T-helper 17 cell (primary cell): ENCODE measurements at places on chromosomes 1 and 21.

DNA sequence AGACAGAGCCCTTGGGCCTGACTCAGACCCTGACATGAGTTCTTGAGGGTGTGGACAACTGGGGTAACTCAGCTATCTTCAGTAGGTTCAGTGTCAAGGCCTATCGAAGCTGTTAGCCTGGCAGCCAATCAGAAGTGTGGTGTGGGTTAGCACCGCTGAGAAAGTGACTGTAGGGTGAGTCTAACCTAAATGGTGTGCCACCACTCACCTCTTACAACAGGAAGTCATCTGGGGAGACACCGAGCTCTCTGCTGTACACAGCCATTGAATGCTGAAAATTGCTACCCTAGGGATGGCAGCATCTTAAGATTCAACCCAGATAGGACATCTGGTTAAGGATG, 44.6 kb downstream of the RASSF5 start:
- DNase-seq: peak; percentile 57

GRCh38 chr1:180252638-180253536, 22.8 kb downstream of the LHX4 start:
- DNase-seq: peak; percentile 63

DNA sequence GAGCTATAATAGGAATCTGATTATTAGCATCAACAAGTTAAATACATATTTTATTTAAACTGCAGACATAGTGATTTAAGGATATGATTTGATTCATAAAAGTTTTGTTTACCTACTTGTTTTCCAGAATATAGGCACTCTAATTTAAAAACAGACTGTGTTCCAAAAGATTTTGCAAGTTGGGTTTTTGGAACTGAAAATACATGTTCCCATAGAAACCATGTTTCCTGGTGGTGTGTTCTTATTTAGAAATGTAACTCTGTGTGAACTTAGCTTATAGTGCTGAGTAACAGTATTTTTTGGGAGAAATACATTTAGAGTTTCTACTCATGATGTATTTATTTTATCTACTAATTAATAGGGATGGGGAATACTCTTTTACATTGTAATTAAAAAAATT, 21.8 kb downstream of the USP25 start:
- DNase-seq: no peak

- DNase-seq: no peak
Observed at GRCh38 chr21:24994717-24995116, 612.6 kb downstream of the MRPL39 start.

DNA sequence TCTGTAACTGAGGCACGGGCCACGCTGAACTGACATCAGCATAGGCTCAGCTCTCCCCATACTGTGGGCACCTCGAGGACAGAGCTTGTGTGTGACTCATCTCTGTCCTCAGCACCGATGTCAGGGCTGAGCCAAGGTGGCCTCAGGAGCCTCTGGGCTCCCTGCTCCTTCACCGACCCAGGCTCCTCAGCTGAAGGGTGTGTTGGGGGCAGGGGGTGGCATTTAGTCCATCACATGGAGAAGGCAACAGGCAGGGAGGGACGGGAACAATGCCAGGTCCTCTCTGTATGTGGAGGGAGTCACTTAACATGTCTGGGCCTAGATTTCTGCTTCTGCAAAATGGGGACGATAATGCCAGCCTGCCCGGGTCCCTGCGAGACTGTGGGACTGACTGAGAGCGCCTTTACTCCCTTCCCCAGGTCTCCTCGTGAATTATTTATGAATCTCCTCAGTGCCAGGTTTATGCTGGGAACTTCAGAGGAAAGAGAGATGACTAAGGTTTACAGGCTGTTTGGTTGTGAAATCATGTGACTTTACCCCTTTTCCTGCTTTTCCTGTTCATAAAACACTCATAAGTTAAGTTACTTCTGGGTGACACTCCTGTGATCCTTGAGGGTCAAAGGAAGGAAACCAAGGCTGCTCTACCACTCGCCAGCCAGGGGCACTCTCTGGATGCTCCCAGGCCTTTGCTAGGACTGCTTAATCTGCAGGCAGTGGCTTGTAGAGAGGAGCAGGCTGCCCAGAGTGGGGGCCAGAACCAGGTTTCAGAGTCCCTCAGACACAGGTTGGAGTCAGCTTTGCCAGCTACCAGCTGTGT, 16.2 kb downstream of the TTC39A start:
- no peak for DNase-seq
